Central memory CD4-positive, alpha-beta T cell (primary cell): ENCODE measurements at places on chromosomes 2 and 18.

DNA sequence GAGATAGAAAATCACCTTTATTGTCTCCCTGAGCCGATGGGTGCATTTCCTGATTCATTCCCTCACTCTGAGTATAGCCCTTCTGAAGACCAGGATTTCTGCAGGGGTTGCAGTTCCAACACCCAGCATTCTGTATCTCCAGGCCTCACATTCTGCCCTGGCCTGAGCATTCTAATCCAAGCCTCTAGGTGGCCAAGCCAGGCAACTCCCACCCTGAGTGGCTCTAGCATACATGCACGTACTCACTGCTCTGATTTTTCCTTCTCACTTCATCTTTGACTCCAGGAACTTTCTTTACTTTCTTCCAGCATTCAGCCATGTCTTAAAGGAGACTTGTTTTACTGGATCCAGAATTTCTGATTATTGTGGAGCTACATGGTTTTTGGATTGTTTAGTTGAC is 100.7 kb upstream of the STK39 start:
- DNase-seq: no peak

DNA sequence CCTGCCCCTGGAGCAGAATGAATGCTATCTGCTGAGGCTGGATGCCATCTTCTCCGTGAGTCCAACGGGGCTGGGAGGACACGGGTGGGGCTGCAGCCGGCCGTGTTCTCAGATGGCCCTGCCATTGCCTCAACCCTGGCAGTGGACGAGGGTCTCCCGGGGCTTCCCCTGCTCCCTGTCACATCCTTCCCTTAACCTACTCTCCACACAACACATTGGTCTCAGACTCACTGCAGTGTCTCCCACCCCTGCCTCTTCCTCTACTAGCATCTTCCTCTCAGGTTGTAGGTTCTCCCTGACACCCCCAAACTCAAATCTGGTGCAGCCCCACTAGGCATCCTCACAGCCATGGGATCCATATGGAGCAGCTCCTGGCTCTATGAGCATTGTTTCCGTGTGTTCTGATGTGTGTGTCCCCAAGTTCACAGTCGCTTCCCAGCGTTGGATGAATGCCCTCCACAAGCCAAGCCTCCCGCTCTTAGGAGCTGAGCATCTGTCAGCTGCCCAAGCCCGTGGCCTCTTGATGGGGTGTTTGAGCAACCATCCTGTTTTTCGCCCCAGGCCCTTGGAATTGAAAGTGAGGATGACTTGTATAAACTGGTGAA is 27.8 kb downstream of the OTOF start:
- no peak for DNase-seq

DNA sequence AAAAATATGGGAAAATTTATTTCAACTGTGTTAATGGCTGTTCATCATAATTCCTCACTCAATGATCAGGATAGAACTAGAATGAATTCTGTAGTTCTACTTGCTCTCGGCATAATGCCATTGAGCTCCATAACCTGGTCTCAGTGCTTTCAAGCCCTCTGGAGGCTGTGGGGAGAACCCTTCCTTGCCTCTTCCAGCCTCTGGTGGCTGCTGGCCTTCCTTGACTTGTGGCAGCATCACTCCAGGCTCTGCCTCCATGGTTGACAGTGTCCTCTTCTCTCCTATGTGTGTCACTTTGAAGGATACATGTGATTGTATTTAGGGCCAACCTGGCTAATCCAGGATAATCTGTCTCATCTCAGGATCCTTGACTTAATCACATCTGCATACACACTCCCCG is 26.9 kb upstream of the CABYR start:
- no peak for DNase-seq

GRCh38 chr2:100707016-100707947 is 112.7 kb upstream of the NPAS2 start:
- DNase-seq: no peak

- DNase-seq: no peak
Measured at GRCh38 chr2:550860-551567, 126.2 kb downstream of the TMEM18 start.

DNA sequence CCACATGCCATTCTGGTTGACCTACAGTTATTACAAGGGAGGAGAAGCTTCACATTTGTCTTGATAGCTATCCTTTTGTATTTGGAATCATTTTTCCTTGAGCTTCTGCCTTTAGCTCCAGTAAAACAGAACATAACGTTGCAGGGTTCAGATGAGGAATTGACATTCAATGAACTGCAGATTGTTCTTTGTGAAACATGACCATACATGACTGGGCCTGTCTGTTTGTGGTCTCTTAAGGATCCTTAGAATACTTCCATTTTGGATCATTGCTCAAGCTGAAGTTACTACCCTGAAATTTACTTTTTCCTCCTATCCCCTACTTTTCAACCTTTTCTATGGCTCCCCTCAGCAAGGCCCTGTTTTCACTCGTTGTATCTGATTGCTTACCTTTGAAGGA is 1281.7 kb upstream of the CELF4 start:
- DNase-seq: no peak

- DNase-seq: no peak
Measured at GRCh38 chr18:80075940-80076339, 33.1 kb upstream of the ADNP2 start.

GRCh38 chr2:228105526-228106250 is 75.8 kb downstream of the SPHKAP start:
- DNase-seq: no peak
